Daoy (cell line): ENCODE measurements at places on chromosomes 3 and 15. TPM values are rescaled to one million over a fixed set of nuclear protein-coding genes. Genes with fewer than 3 reads are reported as not detected.

EXD1 gene
- total RNA-seq: not detected in 2 replicates

GRCh38 chr15:82108489-82109078 lies 62.8 kb upstream of the MEX3B start:
- peak; percentile 72 for DNase-seq

CSK gene
- 26.9 and 31.4 TPM in 2 replicates for total RNA-seq

GRCh38 chr3:125358923-125359322 lies 16.2 kb downstream of the ZNF148 start:
- DNase-seq: no peak

IGF1R gene
- total RNA-seq: 6.2 and 14.2 TPM in 2 replicates

SNX22 gene
- not detected in 2 replicates for total RNA-seq

- no peak for DNase-seq
Observed at GRCh38 chr3:136018876-136019275, 53.3 kb downstream of the PPP2R3A start.

- DNase-seq: no peak
Observed at GRCh38 chr3:150133293-150133692, 162.6 kb upstream of the PFN2 start.

DNA sequence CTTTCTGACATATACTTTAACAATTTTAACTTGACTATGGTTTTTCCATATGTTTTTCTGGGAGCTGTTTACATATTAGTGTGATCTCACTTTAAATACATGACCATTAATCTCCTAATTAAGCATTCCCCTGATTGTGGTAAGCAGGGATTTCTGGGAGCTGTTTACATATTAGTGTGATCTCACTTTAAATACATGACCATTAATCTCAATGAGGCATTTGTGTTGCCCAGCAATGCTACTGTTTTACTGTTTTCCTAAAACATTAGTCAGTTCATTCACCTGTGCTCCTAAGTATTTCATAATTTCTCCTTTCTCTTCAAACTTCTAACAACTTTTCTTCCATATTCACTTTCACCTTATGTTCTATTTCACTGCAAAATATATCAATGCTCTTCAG lies 3.6 kb upstream of the GRAMD1C start:
- no peak for DNase-seq

CLSTN2 gene
- total RNA-seq: 0.86 and 0.91 TPM in 2 replicates

PLS1 gene
- 30.5 and 31.6 TPM in 2 replicates for total RNA-seq

- DNase-seq: no peak
Observed at GRCh38 chr3:53705024-53705745, 141.0 kb downstream of the CHDH start.

DNA sequence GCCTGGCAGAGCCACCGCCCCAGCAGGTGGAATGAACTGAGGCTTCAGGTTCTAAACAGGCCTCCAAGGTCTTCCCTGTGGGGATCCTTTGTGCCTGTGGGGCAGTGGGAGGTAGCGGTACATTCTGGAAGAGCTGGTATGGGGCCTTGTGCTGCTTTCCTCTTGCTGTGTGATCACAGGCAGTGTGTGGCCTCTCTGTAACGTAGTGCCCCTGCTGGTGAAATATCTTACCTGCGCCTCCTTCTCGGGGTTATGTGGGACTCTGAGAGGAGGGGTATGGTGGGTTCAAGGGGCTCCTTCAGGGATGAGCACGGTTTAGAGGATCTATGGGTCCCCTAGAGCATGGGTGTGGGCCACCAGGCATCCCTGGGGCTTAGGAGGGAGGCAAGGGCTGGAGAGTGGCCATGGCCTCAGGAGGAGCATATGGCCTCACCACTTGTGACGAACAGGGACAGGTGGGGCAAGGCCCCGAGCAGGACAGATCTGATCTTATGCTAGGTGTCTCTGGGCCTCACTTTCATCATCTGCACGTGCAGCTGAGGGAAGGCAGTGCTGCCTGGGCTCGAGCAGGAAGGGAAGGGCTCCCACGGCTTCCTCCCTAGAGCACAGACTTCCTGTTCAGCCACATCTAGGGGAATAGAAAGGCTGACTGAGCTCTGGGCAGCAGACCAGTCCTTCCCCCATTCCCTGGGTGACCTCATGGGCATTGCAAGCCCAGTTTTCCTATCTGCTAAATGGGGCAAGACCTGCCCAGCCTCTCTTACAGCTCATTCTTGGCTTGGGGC lies 1.9 kb upstream of the ALS2CL start:
- no peak for DNase-seq

DNA sequence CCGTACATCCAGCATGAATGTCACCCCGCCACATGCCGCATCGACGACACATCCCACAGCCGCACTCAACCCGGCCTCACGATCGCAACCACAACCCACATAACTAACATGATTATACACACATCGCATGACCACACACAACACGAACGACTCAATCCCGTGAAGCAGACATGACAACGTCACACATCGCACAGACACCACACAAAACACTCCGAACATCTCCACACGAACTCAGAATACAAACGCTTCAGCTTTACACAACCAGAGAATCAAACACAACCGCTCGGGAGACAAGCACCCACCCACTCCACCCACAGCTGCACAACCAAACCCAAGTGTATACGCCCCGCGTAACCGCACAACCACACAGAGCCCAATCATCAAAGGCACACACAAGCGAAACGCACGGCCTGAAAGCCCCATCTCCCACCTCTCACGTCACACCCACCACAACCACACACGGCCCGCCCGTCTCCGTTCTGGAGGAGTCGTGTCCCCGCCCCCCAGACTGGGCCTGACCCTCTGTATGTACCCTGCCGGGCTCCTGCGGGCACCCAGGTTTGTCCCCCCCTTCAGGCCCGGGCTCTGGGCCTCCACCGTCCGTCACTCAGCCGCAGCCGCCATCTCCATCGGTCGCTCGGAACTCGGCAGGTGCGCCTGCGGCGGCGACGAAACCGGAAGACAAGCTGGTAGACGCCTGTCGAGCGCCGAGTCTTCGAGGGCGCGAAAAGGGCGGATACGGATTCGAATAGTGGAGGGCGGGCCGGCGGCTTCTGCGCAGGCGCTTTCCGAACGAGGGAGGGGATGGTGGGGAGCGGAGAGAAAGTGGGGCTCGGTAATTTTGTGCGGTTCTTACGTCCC lies at the start of gene RBSN:
Gene RBSN (minus strand): TSS at position 646 of the 861 bp plus-strand sequence. CDS start 3,028 bp downstream, outside the sequence.
- peak; percentile 94 for DNase-seq

PRTG gene
- 0.63 and 2.9 TPM in 2 replicates for total RNA-seq

GRCh38 chr3:123027292-123028232 lies at the start of gene SEMA5B:
SEMA5B (minus strand) TSS chr3:123027763; CDS start chr3:122961263, 66,500 bp downstream.
- DNase-seq: peak; percentile 47

DNA sequence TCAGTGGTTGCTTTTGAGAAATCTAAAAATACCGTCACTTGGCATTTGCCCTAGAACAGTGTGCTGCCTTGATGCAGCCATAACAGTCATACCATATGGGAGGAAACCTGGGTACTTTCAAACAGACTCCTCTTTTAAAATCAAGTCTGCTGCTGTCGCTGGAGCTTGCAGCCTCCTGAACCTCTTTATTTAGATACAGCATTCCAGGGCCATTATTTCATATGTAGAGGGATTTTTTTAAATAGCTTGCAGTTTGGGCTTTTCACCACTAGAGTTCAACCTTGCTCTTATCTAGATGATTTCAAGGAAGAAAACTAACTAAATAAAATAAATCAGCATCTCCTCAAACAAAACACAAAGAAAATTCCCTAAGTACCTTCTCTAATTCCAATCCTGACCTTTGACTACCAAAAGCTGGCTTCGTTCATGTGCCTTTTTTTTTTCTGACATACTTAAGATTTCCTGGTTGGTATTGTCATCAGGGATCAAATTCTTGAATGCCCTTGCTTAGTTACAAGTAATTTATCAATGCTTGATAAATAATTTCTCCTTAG lies 111.6 kb downstream of the KBTBD8 start:
- DNase-seq: no peak

DNA sequence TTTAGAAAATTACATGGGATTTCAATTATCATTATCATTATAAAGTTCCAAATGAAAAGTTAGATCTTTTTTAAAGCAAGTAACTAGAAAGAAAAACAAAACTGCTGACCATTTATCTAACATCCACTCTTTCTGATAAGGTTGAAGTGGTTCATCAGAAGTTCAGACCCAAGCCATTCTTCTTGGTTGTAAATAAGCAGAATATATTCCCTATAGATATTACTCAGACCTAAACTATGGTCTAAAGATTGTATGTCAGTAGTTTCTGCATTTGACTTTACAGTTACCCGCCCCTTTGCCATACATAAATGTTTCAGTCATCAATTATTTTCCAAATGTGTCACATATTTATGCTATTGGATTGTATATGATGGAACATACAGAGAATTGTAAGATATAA lies 136.7 kb downstream of the PLOD2 start:
- DNase-seq: no peak

GRCh38 chr3:186513386-186513785 lies 30.8 kb downstream of the CRYGS start:
- no peak for DNase-seq

LMAN1L gene
- not detected in 2 replicates for total RNA-seq

TMEM87A gene
- total RNA-seq: 61.5 and 68.6 TPM in 2 replicates

DNA sequence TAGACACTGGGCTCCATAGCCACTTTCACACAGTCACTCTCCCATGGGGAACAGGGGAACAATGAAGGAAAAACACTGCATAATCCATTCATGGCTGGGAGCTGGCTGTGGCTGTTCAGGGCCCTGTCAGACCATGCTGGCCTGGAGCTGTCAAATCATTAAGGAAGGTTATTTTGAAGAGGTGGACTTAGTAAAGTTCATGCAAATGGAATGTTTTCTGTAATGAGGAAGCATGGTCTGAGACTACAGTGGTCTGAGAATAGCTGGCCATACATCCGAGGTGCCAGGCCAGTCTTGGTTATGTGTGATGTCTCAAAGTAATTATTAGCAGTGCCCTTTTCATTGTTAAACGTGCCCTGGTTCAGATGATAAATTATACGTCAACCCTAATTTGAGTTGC lies 117.1 kb upstream of the MRPS22 start:
- no peak for DNase-seq

DNA sequence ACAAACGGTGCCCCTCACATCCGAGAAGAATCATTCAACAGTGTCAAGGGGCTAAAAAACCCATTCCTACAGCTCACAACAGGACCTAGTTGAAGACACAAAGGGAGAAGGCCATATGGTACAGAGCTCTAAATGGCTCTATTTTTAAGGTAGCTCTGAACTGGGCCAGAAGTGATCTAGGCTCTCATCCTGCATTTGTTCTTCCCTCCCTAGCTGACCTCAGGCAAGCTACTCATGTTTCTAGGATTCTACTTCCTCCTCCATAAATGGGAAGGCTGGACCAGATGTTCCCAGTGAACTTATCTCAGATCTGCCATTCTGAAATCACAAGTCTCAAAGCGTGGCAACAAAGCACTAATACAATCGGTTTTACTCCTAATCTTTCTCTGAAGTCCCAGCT lies 62.3 kb downstream of the CPNE4 start:
- no peak for DNase-seq

- DNase-seq: no peak
Observed at GRCh38 chr3:71047616-71048531, 535.7 kb downstream of the FOXP1 start.

DNA sequence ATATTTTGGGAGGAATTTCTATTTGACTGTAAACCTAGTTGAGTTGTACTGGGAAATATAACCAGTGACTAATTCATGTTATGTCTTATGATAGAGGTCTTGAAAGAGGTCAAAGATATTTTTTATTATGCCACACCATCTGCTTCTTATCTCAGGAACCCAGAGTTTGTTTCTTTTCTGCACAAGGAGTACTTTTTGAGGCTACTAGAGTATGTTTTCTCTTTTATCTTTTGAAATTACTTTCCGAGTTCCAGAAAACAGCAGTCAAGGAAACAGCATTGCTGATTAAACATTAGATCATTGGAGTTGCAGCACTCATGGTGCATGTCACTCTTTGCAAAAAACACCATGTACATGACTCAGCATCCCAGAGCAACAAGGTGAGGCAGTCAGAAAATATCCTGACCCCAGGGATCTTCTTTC lies 645.8 kb upstream of the NR2F2 start:
- DNase-seq: peak; percentile 75

FOXB1 gene
- total RNA-seq: 0.06 TPM in 1 of 2 replicates, not detected in the other

GRCh38 chr15:78997981-78998499 lies 53.2 kb upstream of the CTSH start:
- no peak for DNase-seq

NKTR gene
- total RNA-seq: 10.7 and 15.5 TPM in 2 replicates

APH1B gene
- 7.8 and 8.1 TPM in 2 replicates for total RNA-seq

- DNase-seq: no peak
Observed at GRCh38 chr3:73405853-73406252, 218.9 kb downstream of the PDZRN3 start.

CDCP1 gene
- total RNA-seq: 12.9 and 20.6 TPM in 2 replicates

DNA sequence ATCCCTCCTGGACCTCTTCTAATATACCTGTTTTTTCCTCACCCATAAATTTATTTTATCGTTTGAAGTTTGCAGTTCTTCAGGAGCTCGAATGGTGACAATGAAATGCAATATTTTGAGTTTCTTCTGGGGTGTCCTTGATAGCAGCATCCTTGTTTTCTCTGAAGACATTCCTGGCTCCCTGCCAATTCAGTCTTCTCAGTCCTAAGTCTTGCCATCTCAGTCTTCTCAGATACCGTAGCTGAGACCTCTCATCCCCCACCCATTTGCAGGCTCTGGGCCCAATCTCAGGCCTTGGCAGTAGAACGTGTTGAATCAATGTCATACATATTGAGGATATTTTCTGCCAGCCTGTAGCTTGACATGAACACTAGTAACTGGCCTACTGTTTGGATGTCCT lies 140.9 kb downstream of the NECTIN3 start:
- DNase-seq: no peak

LCTL gene
- total RNA-seq: 0.57 TPM in 1 of 2 replicates, not detected in the other

DNA sequence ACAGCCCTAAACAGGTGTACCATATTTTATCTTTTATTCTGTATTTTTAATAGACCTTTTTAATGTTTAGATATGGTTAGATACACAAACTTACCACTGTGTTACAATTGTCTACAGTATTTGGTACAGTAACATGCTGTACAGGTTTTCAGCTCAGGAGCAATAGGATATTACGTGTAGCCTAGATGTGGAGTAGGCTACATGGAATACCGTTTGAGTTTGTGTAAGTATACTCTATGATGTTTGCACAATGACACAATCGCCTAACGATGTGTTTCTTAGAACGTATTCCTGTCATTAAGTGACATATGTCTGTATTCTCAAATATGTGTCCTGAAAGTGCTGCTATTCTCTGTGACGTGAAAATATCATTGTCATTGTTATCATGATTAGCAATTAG lies 62.6 kb downstream of the MFSD1 start:
- no peak for DNase-seq

MCF2L2 gene
- 0.09 and 0.46 TPM in 2 replicates for total RNA-seq

DNA sequence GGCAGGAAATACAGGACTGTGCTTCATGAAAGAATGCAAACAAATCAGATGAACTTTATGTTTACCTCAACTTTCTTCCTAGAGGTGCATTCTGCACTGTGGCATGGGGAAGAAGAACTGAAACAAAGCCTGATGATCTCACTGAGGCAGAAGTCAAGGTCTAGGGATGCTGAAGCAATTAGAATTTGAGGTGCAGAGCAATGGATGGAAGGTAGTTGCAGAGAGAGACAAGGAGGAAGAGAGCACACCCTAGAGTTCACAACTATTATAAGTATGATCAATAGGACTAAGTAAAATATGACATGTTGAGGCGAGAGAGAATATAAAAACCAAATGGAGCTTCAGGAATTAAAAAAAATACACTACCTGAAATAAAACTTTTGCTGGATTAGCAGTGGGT lies 420.1 kb downstream of the EDEM1 start:
- no peak for DNase-seq
